ENCODE measurements at places on chromosomes 3 and 15.

GRCh38 chr15:92971081-92971480 lies 71.0 kb downstream of the CHD2 start:
- no peak for DNase-seq

GRCh38 chr15:61518191-61518950 lies 289.3 kb upstream of the RORA start:
- DNase-seq: peak; percentile 66

DNA sequence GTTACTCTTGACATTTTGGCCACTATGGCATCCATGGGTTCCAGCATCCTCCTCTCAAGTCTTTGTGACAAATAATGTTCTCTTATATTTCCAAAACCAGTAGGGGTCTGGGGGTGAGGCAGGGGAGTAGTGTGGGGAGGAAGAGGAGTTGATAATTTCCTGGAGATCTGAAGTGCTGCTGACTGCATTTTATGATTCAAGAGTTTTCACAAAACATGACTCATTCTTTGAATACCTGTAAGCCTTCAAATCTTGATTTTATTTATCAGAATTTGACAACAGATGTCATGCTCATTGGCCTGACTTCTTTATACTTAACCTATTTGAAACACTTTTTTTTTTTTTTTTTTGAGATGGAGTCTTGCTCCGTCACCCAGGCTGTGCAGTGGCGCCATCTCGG lies 98.8 kb upstream of the PLXND1 start:
- DNase-seq: no peak

GRCh38 chr3:42539871-42540714 lies 37.6 kb downstream of the VIPR1 start:
- DNase-seq: peak; percentile 96

Data from endodermal cell (in vitro differentiated cells).